ENCODE measurements at places on chromosomes 7 and 10. TPM values are rescaled to one million over a fixed set of nuclear protein-coding genes. Genes with fewer than 3 reads are reported as not detected.

- no peak for DNase-seq
These were observed 118.8 kb downstream of the CUX1 start for GRCh38 chr7:101936223-101936610.

DNA sequence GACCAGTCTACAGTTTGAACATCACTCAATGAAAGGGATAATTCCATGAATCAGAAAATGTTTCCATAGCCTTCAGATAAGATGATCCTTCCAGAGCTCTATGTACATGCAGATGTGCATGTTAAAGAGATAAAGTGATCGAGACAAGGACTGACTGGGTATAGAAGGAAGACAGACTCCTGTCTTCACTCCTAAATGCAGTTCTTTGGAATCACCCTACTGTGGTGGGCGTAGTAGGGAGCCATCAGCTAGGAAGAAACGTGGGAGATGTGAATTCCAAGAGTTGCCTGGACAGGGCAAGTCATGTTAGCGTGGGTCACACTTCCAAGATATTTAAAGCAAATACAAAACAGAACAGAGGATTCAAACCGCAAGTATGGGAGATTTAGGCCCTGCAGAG lies 23.9 kb downstream of the LOXL4 start:
- no peak for DNase-seq

DNA sequence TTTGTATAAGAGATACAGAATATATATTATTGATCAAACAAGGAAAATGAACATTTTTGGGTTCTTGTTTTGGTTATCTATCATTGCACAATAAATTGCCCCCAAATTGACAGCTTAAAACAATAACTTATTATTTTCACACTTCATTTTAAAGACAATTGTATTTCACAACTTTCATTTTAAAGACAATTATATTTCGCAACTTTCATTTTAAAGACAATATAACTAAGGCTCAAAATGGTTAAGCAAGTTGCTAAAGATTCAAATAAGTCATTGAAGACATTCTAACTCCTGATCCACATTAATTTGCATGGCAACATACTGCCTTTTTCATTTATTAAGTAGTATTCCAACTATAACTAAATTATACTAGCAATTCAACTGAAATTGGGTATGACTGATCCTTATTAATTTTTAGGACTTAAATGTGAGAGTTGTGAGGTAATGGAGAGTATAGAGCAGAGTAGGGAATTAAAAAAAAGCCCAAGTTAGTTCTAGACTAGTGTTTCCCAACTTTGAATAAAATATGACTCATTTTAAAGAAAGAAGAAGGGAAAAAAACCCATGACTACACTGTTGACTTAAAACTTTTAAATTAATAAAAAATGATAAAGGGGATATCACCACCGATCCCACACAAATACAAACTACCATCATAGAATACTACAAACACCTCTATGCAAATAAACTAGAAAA lies 9.9 kb upstream of the STEAP2 start:
- DNase-seq = no peak

DNA sequence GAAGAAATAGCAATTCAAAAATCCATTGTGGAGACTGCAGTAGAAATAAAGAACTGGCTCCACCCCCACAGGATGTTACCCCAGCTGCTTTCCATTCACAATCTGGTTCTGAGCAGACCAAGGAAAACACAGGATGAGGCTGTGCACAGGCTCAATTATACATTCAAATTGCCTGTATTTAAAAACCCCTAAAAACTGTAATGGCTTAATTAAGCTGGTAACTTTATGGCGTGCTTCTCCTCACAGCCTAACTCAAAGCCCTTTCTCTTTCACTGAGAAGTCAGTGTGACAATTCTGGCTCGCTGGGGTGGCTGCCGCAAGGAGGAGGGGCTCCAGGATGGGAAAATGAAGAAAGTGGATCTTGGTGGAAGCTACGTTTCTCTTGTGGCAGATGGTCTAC lies 1191.1 kb downstream of the SORCS1 start:
- DNase-seq = no peak

DNA sequence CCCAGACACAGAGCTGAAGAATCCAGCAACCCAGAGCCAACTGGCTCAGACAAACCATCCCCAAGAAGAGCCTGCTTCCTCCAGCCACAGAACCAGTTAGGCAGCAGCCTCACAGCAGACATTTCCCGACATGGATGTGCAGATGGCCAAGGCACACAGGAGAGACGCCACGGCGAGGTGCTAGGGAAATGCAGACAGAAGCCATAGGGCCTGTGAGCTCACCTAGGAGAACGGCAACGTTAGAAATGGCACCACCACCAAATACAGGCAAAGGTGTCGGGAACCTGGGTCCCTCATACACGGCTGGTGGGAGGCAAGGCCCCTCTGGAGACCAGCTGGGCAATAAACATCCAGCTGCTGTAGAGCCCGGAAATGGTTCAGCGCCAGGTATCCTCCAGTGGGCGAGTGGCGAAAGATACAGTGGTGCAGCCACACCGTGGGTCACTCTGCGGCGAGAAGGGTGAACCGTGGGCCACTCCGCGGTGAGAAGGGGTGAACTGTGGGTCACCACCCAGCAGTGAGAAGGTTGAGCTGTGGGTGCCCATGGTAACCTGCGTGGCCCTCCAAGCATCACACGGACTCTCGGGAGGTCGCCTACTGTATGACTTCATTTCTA lies 31.2 kb downstream of the JAKMIP3 start:
- peak; percentile 76 for DNase-seq

GRCh38 chr10:20767028-20767427 lies 130.1 kb downstream of the NEBL start:
- no peak for DNase-seq

DNA sequence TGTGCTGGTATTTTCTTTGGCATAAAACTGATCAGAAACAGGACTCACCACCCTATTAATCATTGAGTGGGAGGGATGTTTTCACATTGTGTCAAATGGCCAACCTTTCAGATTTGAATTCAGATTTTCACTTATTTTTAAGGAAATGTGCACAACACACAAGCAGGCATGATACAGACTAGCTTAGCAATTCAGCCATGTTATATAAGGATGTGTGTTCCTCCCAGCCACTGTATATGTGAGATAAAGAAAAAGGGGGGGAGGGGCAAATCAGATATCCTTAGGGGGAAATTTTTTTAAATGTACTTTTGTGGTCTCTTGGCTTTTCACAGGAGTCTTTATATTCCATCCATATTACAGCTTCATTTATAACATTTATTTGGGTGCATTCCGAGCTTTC lies 3.1 kb downstream of the GAD2 start:
- no peak for DNase-seq

DNA sequence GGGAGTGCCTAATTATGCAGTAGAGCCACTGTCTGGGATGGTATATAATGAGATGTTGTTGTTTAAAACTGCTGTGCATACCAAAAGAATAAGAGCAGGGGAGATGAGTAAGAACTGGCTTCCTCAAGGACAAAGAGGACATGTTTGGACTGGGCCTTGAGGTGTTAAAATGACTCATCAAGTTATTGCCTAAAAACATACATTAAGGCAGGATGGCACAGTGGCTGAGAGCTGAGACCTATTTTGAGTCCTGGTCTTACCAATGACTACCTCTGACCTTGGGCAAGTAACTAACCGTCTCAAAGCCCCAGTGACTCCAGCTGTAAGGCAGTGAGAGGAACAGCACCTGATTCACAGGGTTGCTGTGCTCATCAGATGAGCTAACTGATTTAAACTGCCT lies 71.1 kb downstream of the CFAP58 start:
- no peak for DNase-seq

EGFR gene
- total RNA-seq = 56.2 TPM

PIK3CG gene
- not detected for total RNA-seq

SH2B2 gene
- total RNA-seq = 8.9 TPM

ZNF438 gene
- total RNA-seq = 6.7 TPM

STEAP1B gene
- 1.3 TPM for total RNA-seq

ZNF488 gene
- 0.55 TPM for total RNA-seq

GBX1 gene
- total RNA-seq = not detected

LBX1 gene
- total RNA-seq = not detected

CLEC2L gene
- not detected for total RNA-seq
